ENCODE measurements at places on chromosomes 3 and 15.

DNA sequence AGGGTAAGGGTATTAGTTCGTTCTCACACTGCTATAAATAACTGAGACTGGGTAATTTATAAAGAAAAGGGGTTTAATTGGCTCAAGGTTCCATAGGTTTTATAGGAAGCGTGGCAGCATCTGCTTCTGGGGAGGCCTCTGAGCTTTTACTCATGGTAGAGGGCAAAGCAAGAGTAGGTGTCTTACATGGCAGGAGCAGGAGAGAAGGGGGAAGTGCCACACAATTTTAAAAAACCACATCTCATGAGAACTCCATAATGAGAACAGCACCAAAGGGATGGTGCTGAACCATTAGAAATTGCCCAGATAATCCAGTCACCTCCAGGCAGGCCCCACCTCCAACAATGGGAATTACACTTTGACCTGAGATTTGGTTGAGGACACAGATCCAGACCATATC is 12.2 kb downstream of the RNF111 start:
- no peak for DNase-seq

GRCh38 chr15:98801234-98801561 is 152.9 kb downstream of the IGF1R start:
- DNase-seq = no peak

- DNase-seq = no peak
Observed at GRCh38 chr3:32755761-32756160, 62.0 kb upstream of the TRIM71 start.

DNA sequence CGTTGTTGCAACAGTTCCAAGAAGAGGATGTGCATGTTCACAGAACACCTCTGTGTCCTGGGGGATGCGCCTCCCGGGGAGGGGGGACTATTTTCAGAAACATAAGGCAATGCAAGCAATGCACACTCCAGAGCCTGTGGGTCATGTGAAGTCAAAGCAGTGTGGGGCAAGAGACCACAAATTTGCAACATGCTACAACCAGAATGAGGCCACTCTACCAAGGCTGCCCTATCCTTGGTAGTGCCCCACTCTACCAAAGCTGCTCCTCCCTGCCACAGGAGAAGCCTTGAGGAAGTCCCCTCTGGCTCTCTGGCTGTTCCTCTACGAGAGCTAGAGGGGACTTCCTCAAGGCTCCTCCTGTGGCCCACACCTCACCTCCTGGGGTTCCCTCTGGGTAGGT is 8.4 kb upstream of the NR2C2 start:
- DNase-seq = no peak

DNA sequence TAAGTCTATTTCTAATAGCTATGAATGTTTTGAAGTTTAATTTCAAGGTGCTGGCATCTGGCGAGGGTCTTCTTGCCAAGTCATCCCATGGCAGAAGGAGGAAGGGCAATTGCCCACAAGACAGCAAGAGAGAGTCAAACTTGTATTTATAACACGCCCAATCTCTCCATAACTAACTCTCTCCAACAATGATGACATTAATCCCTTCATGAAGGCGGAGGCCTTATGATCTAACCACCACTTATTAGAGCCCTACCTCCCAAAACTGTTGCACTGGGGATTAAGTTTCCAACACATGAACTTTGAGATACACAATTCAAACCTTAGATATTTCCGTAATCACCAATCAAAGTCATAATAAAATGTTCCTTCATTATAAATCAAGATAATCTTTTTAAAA is 406.9 kb downstream of the CNTN6 start:
- DNase-seq = no peak

DNA sequence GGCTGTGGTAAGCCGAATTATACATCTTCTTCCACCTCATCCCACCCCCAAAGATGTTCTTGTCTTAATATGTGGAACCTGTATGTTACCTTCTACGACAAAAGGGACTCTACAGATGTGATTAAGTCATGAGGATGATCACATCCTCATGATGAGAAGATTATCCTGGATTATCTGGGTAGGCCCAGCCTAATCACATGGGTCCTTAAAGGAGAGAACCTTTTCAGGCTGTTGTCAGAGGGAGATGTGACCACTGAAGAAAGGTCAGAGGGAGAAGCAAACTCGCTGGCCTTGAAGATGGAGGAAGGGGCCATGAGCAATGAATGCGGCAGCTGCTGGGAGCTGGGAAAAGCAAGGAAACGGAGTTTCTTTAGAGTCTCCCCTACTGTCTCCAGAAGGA is 12.9 kb upstream of the SCG3 start:
- no peak for DNase-seq

GRCh38 chr3:96209699-96210098 is 604.7 kb upstream of the EPHA6 start:
- DNase-seq = no peak

DNA sequence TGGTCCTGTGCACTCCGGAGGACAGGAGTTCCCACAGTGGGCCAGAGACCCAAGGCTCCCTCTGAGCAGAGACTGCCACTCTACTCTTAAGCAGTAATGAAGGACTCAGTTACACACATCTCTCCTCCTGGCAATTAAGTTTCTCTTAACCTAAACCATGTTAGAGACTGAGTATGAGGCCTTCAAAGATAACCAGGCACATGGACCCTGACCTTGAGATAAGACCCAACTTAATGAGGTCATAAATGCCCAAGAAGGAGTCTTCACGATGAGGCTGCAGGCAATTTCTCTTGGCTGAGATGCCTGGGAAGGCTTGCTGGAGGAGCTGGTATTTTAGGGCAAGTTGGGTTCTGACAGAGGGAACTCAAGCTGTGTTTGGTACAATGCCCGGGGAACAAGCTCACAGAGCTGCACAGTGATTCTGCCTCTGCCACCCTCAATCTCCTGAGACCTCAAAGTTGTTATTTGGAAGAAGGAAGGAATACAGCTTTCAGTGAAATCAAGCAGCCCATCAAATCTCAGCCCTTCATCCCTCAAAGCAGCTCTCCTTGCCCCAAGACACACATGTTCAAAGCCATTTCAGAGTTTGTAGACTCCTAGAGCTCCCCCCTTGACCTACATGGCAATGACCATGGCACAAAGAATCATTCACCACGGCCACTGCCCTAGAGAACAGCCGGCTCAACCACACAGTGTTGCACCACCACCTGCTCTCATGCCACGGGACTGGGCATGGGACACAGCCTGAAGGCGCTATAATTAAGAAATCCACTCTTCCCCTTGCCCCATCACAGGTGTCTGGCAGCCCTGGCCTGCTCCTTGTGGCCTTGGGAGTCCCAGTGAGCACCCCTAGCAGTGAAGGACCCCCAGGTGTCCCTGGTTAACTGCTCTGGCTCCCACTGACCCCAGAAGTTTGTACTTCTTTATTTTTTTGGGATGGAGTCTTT is 7.1 kb downstream of the RMDN3 start:
- no peak for DNase-seq

GRCh38 chr3:15500107-15500724 is 21.3 kb downstream of the COLQ start:
- DNase-seq = no peak

DNA sequence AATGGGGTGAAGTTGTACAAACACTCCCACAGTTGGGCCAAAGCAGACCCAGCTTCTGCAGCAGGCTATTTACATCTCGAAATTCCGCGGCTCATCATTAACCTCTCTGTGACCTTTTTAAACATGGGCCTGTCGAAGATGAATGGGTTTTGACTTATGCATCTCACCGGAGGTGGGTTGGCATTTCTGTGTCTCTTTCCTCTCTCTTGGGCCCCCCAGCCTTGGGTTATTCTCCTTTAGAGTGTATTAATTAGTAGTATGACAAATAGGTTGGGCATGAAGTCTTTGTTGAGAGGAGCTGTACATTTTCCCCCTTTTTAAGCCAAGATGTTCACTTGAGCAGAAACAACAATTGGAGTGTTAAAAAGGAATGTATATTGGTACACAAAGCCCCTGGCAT is 9.8 kb downstream of the SMAD6 start:
- DNase-seq = no peak

- no peak for DNase-seq
Observed at GRCh38 chr3:173096140-173096539, 44.9 kb downstream of the SPATA16 start.

- no peak for DNase-seq
Observed at GRCh38 chr3:71168121-71168721, 415.3 kb downstream of the FOXP1 start.

DNA sequence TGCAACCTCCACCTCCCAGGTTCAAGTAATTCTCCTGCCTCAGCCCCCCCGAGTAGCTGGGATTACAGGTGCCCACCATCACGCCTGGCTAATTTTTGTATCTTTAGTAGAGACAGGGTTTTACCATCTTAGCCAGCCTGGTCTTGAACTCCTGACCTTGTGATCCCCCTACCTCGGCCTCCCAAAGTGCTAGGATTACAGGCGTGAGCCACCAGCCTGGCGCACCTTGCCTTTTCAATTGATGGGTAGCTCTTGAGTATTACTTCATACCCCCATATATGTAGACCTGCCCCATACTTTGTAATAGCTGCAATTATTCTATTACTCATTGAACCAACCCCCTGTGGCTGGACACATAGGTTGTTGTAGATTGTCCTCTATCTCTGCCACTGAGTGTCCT is 101.3 kb downstream of the LRRK1 start:
- no peak for DNase-seq

- no peak for DNase-seq
Observed at GRCh38 chr3:158563076-158563475, 7.9 kb upstream of the MLF1 start.

DNA sequence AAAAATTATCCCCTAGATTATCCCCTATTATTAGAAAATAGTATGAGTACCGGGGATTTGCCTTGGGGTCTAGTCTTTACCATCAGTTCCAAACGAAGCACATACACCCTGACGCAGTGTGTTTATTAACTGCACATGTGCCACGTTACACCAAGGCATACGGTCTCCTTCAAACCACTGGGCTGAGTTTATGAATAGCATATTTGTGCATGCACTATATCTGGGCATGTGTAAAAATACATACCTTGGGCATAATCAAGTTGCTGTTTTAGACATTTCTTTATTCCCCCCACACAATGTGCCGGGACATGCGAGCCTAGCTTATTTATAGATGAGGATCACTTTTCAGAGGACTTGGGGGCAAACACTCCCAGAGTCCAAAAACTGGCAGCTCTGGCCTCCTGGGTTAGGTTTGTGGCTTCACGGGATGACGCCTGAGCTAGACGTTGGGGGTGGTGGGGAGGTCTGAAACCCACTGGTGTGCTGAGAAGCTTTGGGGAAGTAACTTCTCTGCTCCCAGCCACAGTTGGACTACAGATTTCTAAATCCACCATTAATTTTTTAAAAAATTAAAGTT is 16.2 kb downstream of the IGDCC4 start:
- no peak for DNase-seq

- DNase-seq = no peak
Observed at GRCh38 chr3:196174652-196175051, 36.5 kb downstream of the ZDHHC19 start.

- DNase-seq = no peak
Observed at GRCh38 chr3:99332718-99333117, 305.7 kb upstream of the COL8A1 start.

GRCh38 chr3:11076711-11077110 is 77.6 kb upstream of the HRH1 start:
- no peak for DNase-seq

All from CD4-positive, alpha-beta memory T cell (primary cell).